Activated gamma-delta T cell (primary cell): ENCODE measurements at places on chromosomes 3 and 15.

- no peak for DNase-seq
Measured at GRCh38 chr3:187006864-187007630, 76.7 kb downstream of the ST6GAL1 start.

- DNase-seq = no peak
Measured at GRCh38 chr3:138767498-138768104, 67.1 kb downstream of the PIK3CB start.

DNA sequence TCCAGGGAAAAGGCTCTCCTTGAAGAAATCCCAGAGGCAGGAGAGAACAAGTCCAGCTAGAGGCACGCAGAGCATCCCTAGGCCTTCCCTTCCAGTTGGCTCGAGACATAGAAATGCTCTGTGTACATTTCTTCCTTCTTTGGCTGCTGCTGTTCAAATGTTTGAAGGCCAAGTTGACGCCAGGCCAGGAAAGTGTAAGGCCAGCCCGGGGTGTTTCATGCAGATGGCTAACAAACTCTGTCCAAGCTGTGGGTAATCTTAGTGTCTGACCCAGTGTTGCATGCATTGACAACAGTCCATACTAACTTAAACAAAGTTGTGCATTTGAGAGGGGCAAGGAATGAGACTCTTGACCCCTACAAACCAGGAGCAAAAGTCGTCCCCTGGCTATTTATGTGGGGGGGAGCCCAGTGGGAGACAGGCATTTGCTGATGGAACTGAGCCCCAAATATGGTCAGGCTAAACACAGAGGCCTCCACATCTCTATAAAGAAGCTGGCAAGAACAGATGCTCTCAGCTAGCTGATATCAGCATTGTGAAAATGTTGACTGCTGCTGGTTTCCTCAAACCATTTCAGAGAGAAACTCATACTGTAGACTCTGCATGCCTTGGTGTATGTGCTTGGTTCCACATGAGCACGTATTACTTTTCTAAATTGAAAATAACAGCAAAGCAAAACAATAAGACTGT is 139.5 kb downstream of the ADAMTS9 start:
- DNase-seq = no peak

DNA sequence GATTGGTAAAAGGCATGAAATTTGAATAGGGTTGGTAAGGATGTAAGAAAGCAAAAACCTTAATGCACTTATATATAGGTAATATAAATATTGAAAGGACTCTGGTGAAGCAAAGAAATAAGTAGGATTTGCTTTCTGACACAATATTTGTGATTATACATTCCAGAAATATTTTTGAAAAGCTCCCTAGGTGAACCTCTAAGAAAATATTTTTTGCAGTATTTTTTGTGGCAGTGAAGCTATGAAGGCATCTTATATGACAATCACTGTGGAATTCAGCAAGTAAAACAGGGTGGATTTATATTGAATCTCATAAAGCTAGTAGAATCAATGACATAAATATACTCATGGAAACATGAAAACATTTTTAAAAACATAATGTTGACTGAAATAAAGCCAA is 119.6 kb upstream of the EPHA3 start:
- no peak for DNase-seq

GRCh38 chr15:65210770-65211481 is at the start of gene CILP:
CILP (minus strand) TSS chr15:65211473; CDS start chr15:65209755, 1,718 bp downstream.
- no peak for DNase-seq

DNA sequence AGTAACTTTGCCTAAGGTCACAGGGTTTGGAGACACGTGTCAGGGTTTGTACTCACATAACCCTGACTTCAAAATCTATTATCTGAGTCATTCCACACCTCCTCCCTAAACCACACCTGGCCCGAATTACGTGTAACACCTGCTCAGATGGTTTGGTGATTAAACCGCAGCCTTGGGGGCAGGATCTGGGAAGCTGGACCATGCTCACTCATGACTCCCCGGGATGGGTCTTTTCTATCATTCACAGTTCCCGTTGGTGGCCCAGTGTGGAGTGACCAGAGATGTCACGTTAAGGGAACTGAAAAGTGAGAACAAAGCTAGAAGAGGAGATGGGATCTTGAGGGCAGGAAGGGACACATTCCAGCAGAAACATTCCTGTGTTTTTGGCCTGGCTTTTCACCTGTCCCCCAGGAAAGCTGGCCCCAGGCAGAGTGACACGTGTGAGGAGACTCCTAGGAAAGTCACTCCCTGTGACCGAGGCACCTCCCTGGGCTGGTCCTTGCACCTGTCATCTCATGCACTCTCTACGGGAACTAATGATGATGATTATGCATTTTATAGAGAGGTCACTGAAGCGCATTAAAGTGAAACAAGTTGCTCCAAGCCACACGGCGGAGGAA is 75.4 kb upstream of the POMGNT2 start:
- DNase-seq = no peak

- DNase-seq = no peak
Measured at GRCh38 chr3:40996827-40997710, 202.2 kb upstream of the CTNNB1 start.
